Activated T-cell treated with anti-CD3 and anti-CD28 coated beads for 4 hours (primary cell): ENCODE measurements at places on chromosomes 7 and 10.

- DNase-seq = no peak
Measured at GRCh38 chr7:18390535-18390907, 105.0 kb upstream of the HDAC9 start.

DNA sequence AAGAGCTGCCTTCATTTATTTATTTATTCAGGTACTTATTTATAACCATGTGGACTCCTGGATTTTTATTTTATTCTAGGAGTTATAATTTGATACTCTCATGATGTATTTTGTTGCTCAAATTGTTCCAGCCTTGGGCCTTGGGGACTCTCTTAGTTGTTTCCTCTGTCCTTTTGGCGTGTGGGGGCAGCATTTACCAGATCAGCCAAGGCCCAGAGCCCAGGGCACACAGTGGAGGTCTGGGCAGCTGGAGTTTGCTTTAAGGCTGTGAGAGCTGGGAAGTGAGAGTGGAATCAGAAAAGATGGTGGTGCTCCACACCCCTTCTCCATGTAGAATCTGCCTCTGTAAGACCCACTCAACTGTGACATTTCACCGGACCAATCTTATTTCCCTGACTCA is 398.9 kb downstream of the RPS24 start:
- DNase-seq = no peak

GRCh38 chr7:120741371-120742042 is 116.4 kb downstream of the TSPAN12 start:
- no peak for DNase-seq

DNA sequence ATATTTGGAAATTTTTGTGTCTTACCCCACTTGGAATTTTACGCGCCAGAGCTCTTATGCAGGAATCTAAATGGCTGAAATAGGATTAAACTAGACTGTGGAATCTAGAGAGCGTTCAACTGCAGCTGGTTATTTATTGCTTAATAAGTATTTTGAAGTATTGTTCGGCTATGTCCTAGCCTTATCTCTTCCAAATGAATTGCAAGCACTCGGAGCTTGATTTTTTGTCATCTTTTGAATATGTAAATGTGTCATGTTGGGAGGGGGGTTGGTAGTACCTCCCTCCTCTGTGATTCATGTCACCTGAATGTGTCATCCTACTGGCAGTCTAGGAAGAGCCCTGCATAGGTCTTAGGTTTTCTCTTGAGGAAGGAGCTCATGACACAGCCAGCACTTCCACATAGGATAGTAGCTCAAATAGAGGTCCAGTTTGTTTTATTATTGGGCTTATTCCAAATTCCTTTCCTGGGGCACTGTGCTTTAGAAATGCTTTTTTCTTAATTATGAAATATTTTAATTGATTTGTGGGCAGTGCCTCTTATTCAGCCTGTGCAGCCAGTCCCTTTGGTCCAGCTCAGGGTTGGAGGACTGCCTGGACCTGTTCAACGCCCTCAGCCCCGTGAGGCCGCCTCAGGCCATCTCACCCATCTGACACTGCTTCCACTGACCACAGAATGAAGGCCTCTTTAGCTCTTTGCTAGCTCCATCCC is 22.5 kb upstream of the TRIL start:
- DNase-seq = no peak

- DNase-seq = no peak
Measured at GRCh38 chr10:1591742-1592141, 145.6 kb downstream of the ADARB2 start.

- DNase-seq = no peak
Measured at GRCh38 chr7:26609532-26609931, 254.9 kb downstream of the SKAP2 start.
